Effector CD8-positive, alpha-beta T cell (primary cell): ENCODE measurements at places on chromosomes 2 and 18.

DNA sequence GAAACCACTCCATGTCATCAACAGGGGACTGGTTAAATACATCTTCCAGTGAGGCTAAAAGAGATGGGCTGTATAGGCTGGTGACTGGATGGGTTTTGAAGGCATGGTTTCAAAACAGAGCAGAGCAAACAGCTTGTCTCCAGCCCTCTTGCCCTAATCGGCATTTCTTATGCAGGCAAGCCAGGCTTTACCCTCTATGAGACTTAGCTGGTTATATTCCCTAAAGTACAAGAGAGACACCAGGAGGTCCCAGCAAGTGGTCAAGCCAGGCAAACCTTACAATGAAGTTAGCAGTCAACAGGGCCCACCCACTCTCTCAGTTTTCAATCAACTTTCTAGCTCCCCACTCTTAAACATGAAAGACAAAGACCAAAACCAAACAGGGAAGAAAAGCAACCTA, 19.0 kb downstream of the OSBPL1A start:
- DNase-seq, result no peak

DNA sequence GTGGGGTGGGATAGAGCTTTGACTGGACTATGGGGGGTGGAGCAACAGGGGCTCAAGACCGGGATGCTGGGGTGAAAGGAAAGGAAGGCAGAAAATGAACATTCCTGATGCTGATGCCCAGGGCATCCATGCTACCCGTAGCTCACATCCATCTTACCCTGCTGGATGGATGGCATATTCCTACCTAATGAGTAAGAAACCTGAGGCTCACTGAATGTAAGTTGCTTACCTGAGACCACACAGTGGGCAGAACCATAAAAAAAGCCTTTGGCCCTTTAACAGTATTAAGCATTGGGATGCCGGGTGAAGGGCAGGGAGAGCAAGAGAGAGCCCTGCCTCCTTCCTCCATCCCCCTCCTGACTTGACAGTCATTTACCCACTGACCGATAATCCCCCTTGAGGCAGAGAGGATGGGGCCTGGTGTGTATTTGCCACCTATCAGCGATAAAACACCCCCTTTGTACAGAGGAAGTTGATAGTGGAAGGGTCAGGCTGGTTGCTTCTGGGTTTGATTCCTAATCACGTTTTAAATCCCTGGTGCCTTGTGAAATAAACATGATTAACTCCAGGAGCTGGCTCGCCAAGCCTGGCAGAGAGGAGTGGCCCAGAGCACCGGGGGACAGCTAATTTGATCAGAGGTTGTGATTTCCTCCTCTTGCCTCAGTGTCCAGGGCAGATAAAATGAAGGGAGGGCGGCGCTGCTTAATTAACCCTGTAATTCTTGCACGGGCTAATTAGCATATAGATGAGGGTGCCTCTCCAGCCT, 105.9 kb upstream of the HS6ST1 start:
- no peak for DNase-seq

GRCh38 chr18:71371951-71372605, 1083.2 kb downstream of the SOCS6 start:
- no peak for DNase-seq

GRCh38 chr2:164964700-164965099, 9.4 kb upstream of the SLC38A11 start:
- no peak for DNase-seq

DNA sequence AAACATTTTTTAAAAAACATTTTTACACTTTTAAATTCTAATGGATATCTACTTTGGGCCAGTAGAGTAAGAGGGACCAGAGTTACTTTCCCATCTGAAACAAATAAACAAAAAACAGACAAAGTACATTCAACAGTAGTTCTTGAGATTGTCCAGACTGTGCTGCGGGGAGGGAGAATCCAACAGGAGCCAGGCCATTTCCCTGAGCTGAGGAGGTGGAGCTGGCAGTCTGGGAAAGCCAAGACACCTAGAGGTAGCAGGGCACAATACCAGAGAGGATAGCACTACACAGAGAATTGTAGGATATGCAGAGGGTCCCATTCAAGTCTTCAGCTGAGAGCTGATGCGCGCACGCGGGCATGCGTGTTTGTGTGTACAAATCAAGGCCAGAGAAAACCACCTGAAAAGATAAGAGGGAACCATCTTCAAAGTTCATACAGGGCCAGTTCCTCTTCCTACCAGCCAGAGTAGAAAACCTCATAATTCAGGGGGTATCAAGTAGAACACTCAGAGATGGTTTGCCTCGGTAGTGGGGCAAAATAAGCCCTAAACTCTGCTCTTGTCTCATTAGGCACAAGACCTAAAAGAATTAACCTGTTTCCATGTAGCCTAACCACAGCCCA, 44.0 kb downstream of the PTRHD1 start:
- DNase-seq, result no peak

DNA sequence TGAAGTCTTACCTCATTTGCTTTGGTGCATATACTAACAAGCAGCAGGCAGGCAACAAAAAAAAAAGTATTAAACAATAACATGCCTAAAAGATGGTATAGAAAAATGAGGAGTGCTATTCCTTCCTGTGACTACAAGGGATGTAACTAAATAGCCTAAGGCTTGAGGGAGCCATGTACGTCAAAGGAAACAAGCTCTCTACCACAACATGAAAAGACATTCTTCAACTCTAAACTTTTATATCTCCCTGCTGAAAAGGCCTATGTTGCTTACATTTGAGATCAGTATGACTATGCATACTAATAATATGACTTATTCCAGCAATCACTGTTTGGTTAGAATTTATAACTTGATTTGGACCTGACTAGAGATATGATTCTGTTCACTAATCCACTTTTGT, 347.9 kb downstream of the ADCYAP1 start:
- no peak for DNase-seq

DNA sequence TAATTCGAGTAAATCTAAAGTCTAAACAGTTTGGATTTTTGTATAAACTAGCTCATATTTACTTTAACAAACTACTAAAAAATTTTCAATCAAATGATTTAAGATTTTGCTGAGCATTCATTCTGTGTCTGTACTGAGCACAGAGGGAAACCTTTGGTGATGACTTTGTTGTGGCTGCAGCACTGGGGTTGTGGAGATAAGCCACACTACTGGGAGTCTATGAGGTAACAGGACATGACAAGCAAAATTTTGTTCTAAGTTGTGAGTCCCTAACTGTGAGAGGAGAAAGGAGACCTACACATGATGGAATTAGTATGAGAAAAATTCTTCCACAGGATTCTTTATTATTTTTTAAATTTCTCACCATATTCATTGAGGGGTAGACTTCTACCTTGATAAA, 933.7 kb upstream of the LRATD1 start:
- no peak for DNase-seq

DNA sequence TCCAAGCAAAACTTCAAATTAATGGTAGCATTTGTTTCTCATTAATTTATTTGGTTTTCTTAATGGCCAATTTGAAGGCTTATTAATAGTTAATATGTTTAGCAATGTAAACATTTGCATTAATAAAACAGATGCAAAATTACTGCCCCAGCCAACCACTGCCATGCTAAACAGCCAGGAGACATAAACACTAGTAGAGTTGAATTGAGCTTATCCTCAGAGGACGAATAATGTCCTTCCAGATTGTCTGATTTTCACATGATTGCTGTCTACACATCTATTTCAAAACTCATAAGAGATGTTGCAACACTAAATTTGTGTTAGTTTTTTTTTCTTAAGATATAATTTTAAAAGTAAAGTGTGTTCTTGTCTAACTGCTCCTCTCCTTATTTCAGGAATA, 128.5 kb downstream of the DCC start:
- no peak for DNase-seq

DNA sequence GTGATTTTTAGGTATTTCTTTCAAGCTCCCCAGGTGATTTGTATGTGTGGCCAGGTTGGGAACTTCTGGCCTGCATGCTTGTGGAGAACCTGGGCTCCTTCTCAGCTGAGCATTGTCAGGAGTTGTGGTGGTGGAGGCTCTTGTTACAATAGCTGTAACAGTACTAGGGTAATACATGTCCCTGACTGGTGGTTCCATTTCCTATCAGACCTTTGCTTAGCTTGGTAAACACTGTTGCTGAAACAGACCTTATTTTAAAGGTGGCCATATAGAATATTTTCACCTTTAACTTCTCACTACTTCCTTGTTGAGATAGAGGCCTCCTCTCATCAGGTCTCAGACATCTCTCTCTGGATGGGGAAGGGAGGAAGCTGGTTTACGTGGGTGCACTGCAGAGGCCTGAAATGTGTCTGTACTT, 79.2 kb downstream of the SETBP1 start:
- no peak for DNase-seq

DNA sequence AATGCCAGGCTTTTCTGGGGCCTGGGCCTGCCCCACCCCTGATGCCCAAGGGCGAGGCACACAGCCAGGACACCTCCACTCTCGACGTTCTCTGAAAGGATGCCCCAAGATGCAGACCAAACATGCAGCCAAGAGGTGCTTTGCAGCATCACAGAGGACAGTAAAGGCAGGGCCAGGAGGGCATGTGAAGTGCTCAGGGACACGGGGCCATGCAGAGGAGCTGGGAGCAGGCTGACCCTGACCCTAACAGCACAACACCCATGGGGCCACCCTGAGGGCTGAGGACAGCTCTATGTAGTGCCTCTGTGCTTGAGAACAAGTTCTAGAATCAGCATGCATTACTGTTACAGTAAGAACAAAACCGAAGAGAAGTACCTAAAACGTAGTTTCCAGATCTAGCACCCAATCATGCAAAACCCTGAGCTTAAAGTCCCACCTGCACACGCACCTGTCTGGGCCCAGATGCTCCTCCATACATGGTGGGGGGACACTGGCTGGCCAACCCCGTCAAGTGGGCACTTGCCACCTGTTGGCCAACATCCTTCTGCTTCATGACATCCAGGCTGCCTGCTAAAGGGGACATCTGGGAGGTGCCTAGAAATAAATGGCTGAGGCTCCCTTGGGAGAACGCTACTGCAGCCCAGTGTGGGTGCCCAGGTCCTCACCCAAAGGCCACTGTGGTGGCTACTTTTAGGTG, 15.4 kb downstream of the HS6ST1 start:
- no peak for DNase-seq

DNA sequence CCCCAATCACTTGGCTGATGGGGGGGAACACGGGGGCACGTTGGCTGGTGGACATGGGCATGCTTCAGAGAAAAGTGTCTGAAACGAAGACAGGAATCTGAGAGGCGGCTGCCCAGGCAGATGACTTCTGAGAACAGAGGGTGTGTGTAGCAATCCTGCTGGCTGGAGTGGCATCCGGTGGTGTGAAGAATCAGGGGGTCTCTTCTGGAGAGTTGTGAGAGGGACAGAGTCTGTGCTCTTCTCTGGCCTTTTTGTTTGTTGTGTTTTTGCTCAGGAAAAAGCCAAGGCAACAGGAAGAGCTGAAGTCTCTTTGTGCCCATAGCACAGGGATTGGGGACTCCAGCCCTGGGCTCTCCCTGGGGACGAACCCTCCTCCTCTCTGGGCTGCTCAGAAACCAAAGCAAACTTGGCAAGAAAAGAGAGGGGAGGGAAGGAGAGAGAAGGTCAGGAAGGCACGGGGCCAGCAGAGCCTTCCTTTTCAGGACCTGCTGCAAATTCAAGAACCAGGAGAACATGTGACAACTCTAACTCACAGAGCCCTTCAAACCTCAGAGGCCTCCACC, 97.0 kb upstream of the SMAD2 start:
- DNase-seq, result no peak

- no peak for DNase-seq
Observed at GRCh38 chr2:153138651-153139375, 339.7 kb downstream of the RPRM start.

- DNase-seq, result no peak
Observed at GRCh38 chr18:55376387-55376786, 211.6 kb downstream of the TCF4 start.

DNA sequence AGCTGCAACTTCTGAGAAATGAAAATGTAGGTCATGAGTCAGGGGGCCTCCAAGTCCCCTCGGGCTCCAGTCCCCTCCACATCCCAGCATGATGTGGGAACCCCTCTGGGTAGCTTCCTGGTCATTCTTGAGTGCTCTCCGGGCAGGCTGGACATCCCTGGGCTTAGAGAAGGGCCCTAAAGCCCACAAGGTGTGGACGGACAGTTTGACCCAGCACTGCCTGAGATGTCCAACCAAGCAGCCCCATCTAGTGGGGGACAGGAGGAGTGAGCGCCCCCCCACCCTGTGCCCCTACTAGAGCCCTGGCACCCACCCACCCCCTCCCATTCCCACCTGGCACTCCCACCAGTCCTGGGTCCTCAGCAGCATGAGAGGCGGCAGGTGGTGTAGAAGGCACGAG, 46.0 kb downstream of the CYP27C1 start:
- DNase-seq, result no peak

DNA sequence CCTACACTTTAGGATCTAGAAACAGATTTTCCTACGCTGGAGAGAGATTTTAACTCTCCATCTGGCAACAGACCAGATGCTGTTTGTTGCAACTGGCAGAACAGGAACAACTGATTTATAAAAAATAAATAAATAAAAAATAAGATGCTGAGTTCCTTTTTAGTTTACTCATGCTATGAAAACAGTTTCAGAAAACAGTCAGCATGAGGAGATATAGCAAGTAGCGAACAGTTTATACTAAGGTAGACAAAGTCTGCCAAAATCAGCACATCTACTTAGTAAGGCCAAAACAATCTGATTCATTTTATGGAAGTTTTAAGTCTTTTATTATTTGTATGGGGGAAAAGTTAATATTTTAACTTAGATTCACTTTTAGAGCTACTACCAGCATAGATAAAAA, 974.0 kb upstream of the CNTNAP5 start:
- DNase-seq, result no peak

- DNase-seq, result no peak
Observed at GRCh38 chr18:69944436-69944835, 3.2 kb downstream of the CD226 start.

DNA sequence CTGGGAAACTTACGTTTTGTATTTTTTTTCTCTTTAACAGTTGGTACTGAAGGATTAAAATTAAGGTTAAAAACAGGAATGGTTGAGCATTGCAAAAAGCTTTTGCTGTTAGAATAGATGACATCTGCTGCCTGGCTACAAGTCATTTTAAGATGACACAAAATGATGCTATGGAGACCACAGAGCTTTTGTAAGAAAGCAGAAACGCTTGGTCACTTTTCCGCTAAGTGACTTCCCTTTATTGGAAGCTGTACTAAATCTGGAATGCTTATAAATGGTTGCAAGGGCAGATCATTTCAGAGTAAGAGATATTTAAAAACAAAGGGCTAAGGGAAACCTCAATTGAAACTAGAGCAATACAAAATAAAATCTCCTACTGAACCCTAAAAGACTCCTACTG, 544.0 kb downstream of the STK39 start:
- DNase-seq, result no peak

DNA sequence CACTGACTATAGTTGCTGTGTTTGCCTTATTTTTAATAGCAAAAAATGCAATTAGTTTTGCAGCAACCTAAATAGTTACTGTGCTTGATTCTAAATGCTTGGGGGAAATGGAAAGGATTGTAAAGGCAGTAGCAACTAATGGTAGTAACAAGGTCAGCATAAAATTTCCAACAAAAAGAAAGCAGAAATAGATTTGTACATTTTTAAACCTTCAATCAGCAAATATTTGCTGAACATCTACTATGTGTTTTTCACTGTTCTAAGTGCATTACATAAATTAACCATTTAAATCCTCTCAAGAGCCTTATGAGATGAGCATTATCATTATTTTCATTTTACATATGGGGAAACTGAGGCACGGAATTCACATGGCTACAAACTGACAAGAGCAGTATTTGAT, 308.0 kb upstream of the UBE2E3 start:
- no peak for DNase-seq
